Panc1 (cell line): ENCODE measurements at places on chromosomes 1 and 21. TPM values are rescaled to one million over a fixed set of nuclear protein-coding genes. Genes with fewer than 3 reads are reported as not detected.

CD1B gene
- not detected for total RNA-seq

DNA sequence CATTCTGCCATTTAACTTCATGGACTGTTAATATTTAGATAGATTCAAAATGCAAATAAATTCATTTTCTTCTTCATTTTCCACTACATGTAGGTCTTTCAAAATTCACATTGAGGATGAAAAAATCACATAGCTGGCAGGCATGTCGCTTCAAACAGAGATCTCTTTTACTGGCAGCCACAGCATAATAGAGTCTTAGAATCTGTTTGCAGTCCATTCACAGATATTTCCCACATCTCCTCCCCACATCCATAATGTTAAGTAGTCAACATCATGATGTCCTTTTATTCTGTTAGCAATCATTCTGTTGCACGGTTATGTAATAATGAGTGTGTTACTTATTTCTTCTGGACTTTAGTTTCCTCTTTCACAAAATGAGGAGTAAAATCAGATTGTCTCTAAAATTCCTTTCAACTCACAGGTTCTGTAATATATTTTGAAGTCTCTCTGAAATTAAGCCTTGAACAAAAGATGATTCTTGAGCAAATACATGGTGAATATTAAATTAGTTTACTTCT, 257.5 kb upstream of the SNX7 start:
- no peak for DNase-seq

DNA sequence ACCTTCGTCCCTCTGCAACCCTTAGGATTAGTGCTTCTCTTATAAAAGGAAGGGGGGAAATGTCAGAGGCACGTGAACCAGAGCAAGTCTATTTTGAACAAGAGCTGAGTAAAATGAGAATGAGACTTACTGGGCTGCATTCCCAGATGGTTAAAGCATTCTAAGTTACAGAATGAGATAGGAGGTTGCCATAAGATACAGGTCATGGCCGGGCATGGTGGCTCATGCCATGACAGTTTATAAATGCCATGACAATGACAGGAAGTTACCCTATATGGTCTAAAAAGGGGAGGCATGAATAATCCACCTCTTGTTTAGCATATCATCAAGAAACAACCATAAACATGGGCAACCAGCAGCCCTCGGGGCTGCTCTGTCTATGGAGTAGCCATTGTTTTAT, 2.5 kb upstream of the AQP10 start:
- DNase-seq: no peak

- DNase-seq: no peak
Measured at GRCh38 chr1:201153474-201154388, 543 bp downstream of the TMEM9 start.

DNA sequence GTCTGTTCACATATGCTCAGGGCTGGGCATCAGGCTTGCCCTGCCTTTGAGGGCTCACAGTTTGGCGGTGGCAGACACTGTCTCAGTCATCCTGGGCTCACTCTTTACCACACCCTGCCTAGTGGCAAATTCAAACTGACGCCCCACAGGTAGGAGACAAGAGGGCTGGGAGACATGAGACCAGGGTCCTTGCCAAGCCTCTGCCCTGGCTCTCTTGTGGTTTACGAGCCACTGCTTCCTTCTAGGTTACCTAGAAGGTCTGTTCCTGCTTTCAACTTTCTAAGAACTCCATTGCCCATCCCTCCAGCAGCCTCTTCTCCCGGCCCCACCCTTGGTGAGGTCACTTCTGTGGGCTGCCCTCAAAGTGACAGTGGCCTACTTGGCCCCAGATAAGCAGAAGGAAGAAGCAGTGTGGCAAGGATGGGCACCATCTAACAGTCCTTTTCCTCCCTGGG, 10.5 kb downstream of the KIF21B start:
- DNase-seq: no peak

DNA sequence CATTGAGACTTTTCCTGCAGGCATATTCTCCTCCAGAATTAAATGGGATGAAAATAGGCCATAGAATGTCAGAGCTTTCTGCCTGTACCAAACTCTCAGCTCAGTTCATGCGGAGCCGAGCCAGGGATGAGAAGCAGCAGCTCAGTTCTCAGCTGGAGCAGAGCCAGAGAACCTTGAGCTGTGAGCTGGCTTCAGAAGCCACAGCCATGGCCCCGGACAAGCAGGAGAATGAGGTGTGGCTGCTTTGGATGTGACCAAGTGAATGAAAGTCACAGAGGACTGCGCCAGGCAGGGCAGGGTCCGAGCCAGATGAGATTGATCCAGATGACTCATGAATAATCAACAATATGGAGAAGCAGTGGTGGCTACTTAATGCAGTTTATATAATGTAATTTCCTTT, 633.8 kb downstream of the NCAM2 start:
- DNase-seq: no peak

GRCh38 chr1:51551848-51552296, 32.8 kb upstream of the EPS15 start:
- DNase-seq: no peak
